ENCODE measurements at places on chromosomes 12 and 14.

DNA sequence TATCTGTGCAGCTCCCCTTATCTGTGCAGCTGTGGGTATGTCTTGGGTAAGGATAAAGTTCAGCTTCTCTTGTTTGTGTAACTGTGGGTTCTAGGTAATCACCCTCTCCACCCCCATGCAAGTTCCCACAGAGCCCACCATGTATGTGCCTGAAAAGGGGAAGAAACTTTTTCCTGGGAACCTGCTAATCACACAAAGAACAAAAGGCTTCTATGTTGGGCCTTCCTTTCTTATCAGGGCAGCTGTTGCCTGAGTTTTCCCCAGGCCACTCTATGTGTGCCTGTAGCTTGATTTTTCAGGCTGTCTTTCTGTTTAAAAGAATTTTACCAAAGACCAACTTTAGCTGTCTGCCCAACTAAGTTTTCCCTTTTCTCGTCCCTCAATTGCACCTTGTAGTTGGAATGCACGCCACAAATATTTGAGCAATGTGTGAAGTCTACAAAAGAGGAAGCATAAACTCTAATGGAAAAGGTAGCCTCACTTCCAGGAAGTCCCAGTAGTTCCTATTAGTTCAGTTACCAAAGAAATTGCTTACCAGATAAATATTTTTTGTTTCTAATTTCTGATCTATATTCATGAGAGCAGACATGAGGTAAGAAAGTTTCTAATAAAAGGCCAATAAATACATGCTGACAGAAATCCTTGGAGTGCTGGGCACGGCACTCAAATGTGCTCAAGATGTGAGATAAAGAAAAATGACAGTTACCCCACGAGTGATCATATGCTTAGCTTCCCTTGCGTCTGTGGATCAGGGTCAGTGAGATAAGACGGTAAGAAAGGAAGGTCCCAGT, 2.7 kb upstream of the GALC start:
- no peak for DNase-seq

DNA sequence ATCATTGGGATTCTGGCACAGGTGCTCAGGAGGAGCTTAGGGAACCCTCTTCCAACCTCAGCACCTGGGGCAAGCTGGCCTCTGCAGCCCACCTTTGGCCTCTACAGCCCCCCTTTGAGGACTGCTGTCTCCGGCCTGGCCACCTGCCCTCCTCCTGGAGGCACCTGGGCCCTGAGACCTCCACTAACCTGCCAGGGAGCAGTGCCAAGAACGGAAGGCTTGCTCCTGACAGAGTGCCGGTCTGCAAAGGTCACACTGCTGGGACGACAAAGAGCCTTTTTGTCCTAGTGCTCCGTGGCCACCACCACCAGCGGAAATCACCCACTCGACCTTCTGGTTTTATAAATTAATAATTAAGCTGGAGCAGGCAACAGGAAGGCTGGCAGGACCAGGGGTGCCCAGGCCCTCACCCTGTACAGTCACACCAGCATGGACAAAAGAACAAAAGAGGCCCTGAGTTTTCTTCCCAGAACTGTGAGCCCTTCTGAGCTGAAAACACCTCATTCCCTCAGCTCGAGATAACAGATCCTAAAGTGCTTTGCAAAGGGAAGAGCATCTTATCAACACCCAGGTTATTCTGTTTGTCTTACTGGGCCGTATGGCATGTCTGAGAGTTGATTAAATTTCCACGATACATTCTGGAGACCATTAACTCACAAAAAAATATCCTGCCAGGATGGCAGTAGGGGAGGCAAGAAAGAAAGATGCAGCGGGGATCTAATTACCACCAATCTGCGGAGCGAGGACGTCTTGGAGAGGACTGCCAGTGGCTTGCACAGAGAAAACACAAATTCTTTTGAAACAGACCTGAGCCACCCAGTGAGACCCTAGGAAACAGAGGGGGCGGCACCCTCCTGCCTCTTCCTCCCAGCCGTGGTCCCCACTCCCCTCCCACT, 8.2 kb downstream of the TESC start:
- DNase-seq, result no peak

DNA sequence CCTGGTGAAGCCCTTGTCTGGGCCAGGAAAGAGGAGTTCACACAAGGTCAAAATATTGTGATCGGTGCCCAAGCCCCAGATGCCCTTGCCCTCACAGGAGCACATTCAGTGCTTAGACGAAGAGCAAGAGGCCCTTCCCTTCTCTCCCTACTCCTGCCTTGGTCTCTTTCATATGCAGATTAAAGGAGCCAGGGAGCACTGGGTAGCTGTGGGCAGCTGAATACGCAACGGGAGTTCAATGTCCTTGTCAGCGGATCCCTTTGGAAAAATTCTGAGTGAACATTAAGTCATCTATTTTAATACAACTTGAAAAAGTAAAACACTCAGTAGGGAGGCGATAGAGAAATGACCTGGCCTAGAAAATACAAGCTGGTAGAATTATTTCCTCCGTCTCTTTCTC, 1489.4 kb downstream of the AACS start:
- no peak for DNase-seq

GRCh38 chr12:77402716-77403115, 337.3 kb upstream of the E2F7 start:
- no peak for DNase-seq

DNA sequence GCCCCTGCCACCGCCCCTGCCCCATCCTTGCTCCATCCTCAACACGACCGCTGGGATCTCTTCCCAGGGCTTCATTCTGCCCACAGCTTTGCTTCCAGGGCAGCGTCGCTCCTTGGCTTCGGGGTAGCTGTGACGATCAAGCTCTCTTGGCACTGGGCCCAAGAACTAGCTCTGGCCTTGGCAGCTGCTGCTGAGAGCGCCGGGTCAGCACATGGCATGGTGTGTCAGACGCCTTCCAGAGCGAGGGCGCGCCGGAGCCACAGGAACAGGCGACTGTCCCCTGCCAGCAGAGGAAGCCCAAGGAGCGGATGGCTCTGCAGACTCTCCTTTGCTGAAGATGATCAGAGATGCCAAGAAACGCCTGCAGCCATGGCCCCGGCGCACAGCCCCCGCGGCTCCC, 15.9 kb downstream of the RAB35 start:
- DNase-seq, result no peak

GRCh38 chr12:62760779-62761178, 174.2 kb downstream of the PPM1H start:
- no peak for DNase-seq

GRCh38 chr12:68971404-68971803, 38.4 kb upstream of the CPM start:
- DNase-seq, result no peak

- DNase-seq, result no peak
These were observed 60.3 kb upstream of the VPS33A start for GRCh38 chr12:122326586-122326985.

DNA sequence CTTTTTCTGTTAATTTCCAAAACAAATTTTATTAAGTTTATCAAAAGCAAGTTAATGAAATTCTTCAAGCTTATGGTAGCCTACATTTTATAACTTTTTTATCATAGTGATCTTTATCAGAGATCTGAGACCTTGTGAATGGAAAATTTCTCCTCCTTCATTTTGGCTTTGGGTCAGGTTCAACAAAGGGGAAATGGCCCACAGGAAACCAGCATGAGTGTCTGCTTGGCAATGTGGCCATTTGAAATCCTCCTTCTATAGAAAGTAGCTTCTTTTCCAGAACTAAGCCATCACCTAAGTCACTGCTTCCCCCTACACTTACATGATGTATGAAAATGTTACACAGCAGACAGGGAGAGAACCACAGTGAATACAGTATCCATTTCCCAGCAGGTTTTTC, 1.6 kb downstream of the RHOJ start:
- no peak for DNase-seq

DNA sequence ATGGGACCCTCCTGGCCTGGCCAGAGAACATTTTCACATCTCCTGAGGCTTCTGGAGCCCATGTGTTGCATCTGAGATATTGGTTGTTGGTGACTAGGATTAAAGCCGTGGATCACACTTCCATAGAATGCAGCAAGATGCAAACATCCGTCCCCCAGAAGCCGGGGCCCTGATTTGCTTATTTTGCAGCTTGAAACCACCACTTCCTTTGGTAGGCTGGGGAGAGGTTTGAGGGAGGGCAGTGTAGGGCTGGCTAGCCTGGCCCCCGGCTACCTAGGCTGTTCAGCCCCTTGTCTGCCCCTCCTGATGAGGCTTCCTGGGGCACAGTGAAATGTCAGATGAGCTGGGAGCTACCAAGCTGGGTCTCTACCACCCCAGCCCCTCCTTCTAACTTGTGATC, 209.7 kb upstream of the PWP1 start:
- no peak for DNase-seq

DNA sequence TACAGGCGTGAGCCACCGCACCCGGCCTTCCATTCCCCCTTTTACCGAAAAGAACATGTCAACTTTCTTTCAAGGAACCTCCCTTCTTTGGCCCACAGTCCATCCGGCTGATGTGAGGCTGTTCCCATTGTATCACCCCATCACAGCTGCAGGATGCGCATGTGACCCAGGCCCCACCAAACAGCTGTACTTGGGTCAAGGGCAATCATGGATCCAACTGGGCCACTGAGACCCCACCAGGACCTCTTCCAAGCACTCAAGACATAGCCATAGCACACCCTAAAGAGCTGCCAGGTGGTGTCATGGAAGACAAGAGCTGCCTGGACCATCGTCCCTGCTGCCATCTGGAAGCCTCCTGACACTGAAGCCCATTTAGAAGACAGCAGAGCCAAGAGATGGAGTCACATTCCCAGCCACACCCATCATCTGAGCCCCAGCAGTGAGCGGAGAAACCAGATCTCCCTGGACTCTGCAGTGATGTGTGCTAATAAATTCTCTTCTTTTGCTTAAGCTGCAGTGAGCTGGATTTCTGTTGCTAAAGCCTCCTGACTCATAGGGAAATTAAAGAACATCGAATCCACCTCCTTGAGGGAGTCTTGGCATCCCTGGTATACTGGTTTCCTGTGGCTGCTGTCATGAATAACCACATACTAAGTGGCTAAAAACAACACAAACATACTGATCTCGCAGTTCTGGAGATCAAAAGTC, 105.6 kb downstream of the KSR2 start:
- no peak for DNase-seq

- peak; percentile 43 for DNase-seq
These were observed 31.9 kb upstream of the TC2N start for GRCh38 chr14:91899213-91899612.

- peak; percentile 49 for DNase-seq
These were observed 99.4 kb upstream of the PARP11 start for GRCh38 chr12:3972576-3972975.

- no peak for DNase-seq
These were observed 49.9 kb upstream of the PLXNC1 start for GRCh38 chr12:94098466-94098865.

GRCh38 chr12:69065775-69066174, 132.8 kb upstream of the CPM start:
- no peak for DNase-seq

GRCh38 chr14:61003571-61003970, 22.5 kb downstream of the SLC38A6 start:
- no peak for DNase-seq

DNA sequence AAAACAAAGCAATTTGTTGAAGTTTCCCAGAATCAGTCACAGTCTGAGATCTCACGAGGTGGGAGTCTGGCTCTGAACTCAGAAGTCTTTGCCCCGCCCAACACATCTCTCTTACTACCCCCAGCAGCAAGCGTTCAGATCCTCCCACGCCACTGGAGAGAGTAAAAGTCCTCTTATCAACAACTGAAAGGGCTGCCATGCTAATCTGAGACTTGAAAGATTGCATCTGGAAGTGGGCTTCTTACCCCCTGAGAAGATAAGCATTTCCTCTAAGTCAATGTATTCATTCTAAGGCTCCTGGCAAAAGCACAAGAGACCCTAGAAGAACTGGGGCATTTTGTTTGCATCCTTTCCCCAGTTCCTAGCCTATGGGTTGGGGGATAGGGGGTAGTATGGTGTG, 34.1 kb upstream of the STON2 start:
- no peak for DNase-seq

GRCh38 chr14:75720842-75721498, 59.9 kb downstream of the TTLL5 start:
- DNase-seq, result no peak

- no peak for DNase-seq
These were observed 10.6 kb downstream of the FICD start for GRCh38 chr12:108525681-108526080.

GRCh38 chr12:26689281-26689841, 143.6 kb downstream of the ITPR2 start:
- no peak for DNase-seq

GRCh38 chr14:30264161-30264560, 294.8 kb upstream of the G2E3 start:
- DNase-seq, result no peak

GRCh38 chr12:98870504-98870903, 225.4 kb downstream of the APAF1 start:
- DNase-seq, result no peak

DNA sequence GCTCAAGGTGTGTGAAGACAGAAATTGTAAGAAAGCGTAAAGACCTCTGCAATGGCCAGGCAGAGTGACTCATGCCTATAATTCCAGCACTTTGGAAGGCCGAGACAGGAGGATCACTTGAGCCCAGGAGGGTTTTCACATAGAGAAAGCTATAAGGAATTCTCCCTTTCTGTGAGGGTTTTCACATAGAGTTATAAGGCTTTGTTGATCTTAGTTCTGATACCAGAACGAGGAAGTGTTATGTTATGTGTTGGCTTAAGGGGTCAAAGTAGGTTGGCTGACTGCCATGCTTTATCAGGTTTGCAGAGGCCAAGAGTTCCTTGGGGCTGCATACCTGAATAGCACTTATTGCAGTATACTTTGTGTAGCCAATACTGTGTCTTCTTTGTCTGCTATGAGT, 139.1 kb downstream of the ERC1 start:
- no peak for DNase-seq

DNA sequence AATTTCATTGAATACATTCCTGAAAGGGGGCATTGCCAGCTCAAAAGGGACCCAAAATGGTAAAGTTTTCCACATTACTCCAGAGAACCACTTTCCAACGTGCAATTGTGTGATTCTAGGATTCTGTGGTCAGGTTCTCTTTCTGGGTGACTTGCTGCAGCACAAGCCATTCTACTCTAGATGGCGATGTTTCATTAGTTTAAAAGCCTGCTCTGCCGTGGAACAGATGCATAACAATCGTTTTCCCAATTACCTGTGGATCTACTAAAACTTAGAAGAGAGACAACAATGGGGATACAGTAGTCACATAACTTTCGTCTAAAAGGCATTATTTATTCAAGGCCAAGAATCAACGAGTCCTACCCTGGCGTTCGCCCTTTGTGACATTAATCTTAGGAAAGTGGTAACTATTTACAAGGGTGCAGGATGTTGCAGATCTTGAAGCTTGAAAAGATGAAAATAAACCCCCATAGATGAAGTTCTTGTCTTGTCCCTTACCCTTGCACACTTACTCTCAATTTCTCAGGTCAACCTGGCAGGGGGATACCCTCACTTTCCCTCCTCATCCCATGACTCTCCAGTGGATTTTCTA, 400.9 kb downstream of the SNAPC1 start:
- DNase-seq, result peak; percentile 14
